Astrocyte (in vitro differentiated cells and primary cell): ENCODE measurements at places on chromosomes 13 and 19. TPM values are rescaled to one million over a fixed set of nuclear protein-coding genes. Genes with fewer than 3 reads are reported as not detected.

The SLC7A10 gene
- 0.43 and 0.61 TPM in 2 replicates for total RNA-seq

DNA sequence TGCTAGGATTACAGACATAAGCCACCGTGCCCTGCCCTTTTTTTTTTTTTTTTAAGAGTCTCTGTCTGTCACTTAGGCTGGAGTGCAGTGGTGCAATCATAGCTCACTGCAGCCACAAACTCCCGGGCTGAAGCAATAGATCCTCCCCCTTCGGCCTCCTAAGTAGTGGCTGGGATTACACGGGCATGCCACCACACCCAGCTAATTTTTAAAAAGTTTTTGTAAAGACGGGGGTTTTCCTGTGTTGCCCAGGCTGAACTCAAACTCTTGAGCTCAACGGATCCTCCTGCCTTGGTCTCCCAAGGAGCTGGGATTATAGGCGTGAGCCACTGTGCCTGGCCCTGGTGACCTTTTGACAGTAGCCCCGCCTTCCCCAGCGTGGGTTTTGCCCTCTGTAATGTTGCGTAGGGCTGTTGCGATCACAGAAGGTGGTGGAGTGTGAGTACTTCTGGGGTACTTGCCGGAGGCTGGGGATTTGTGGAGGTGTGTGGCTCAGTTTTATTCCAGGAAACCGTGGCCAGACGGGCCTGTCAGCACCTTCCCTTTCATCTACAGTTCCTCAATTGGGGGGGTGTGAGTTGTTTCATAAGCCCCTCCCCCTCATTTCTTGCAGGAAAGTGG lies 11.6 kb upstream of the RETN start:
- no peak for DNase-seq

- DNase-seq: no peak
Measured at GRCh38 chr19:7732045-7732444, at the start of gene CLEC4G. Gene CLEC4G (minus strand): TSS chr19:7732110. CDS start chr19:7732102, 8 bp downstream.

The ICAM4 gene
- 0.20 TPM in 1 of 2 replicates, not detected in the other for total RNA-seq

GRCh38 chr13:69296130-69296529 lies 811.5 kb upstream of the ATXN8OS start:
- DNase-seq: no peak

GRCh38 chr13:20847296-20847695 lies 55.2 kb downstream of the XPO4 start:
- no peak for DNase-seq

The LPAR6 gene
- 3.7 and 4.1 TPM in 2 replicates for total RNA-seq

GRCh38 chr19:2542341-2543069 lies 66.6 kb downstream of the GADD45B start:
- DNase-seq: peak; percentile 50

The CNN2 gene
- total RNA-seq: 781 and 819 TPM in 2 replicates

GRCh38 chr13:59236944-59237343 lies 926.8 kb downstream of the DIAPH3 start:
- no peak for DNase-seq

DNA sequence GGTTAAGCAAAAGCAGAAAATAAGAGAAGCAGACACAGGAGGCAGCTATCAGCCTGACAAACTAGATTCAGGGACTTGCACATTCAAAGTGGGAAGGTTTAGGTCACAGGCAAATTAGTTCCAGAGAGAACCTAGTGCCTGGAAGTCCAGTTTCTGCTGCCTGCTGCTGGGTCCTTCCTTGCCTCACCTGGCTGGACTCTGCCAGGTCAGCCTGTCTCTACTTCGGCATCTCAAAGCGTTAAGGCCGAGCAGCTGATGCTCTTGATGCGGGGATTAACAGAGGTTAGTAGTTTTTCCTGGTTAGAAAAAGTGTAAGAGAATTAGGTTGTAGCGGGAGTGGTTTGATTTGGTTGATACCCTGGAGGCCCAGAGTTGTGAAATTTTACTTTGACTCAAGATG lies 52.0 kb downstream of the KLF5 start:
- no peak for DNase-seq

- DNase-seq: no peak
Measured at GRCh38 chr19:11414544-11414943, 4.6 kb downstream of the RGL3 start.

The ZNF780A gene
- total RNA-seq: 17.3 and 18.7 TPM in 2 replicates

- no peak for DNase-seq
Measured at GRCh38 chr19:38910488-38910887, 1.5 kb downstream of the CCER2 start.

- DNase-seq: peak; percentile 60
Measured at GRCh38 chr13:102394158-102395053, 7.4 kb downstream of the FGF14 start.

- DNase-seq: peak; percentile 15
Measured at GRCh38 chr13:67844574-67844973, 614.4 kb upstream of the PCDH9 start.

GRCh38 chr19:47022541-47023447 lies 3.2 kb downstream of the NPAS1 start:
- no peak for DNase-seq

GRCh38 chr13:39025433-39025839 lies 12.5 kb downstream of the PROSER1 start:
- DNase-seq: no peak

DNA sequence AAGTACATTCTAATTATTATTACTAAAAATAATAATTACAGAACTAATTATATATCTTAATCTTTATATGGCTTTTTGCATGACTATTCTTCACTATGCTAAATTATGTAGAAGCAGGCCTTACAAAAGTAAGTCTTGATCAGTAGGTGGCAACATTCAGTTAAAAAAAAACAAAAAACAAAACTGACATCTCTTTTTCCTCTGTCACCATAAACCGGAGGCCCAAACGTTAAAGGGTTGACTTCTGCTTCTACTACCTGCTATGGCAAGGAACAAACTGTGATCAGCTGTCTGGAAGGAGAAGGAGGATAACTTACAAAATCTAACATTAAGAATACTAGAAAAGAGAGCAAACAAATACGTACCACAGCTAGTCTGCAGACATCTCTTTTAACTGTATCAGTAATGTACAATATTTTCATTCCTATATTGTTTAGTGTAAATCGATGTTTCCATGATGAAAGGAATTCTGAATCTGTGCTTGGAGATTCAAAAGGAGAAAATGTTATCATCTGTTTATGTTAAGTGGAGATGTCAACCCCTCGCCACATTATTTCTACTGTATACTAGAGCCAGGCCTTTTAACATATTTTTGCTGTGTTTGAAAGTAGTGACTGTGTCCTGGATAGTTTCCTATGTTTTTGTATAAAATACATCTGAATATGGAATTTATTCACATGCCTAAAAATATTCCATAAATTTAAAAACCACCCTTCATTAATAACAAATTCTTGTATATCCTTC lies 1525.4 kb downstream of the SLITRK1 start:
- DNase-seq: no peak

The SHD gene
- 0.62 and 0.79 TPM in 2 replicates for total RNA-seq

The IFNL1 gene
- total RNA-seq: 0.52 and 1.3 TPM in 2 replicates

GRCh38 chr13:69828527-69828926 lies 279.1 kb upstream of the ATXN8OS start:
- DNase-seq: no peak

DNA sequence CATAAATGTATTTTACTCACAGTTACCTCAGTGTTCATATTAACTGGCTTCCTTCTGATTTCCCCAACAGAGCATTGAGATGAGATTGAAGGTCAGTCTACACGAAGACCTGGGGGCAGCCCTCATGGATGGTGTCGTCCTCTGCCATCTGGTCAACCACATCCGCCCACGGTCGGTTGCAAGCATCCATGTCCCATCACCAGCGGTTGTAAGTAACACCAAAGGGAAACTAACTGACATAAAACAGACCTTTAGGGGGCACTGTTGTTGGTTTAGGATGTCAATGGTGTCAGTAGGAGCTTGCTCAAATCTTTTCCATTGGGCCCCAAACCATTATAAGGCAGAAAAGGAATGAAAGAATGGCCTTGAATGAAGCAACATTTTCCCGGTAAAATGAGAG lies 68.2 kb downstream of the ESD start:
- DNase-seq: no peak

DNA sequence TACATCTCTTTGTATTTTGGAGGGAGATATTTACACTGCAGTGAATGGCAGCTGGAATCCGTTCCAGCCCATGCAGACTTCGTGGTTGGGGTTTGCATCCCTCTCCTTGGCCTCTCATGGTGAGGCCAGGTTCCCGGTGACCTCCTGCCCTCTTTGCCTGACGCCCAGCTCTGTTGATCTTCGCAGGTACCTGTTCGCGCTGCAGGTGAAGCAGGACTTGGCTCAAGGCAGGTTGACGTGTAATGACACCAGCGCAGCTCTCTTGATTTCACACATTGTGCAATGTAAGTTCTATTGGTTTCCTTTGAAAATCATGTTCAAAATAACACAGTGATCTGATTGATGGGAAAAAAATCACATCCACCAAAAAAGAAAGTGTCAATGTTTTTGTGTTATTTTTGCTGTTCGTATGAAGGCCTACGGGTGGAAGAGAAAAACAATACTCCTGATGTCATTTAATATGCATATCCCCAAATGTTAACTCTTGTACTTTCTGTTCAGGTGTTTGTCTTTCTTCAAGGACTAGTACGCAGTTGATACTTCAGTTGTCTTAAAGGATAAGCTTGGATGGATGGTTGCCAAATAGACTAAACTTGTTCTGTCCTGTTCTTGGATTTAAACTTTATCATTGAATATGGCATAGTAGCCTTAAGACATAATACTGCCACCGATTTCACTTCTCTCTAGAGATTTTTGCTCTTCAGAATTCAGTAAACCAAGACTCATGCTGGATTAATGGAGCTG lies 199.1 kb downstream of the STK24 start:
- DNase-seq: no peak

DNA sequence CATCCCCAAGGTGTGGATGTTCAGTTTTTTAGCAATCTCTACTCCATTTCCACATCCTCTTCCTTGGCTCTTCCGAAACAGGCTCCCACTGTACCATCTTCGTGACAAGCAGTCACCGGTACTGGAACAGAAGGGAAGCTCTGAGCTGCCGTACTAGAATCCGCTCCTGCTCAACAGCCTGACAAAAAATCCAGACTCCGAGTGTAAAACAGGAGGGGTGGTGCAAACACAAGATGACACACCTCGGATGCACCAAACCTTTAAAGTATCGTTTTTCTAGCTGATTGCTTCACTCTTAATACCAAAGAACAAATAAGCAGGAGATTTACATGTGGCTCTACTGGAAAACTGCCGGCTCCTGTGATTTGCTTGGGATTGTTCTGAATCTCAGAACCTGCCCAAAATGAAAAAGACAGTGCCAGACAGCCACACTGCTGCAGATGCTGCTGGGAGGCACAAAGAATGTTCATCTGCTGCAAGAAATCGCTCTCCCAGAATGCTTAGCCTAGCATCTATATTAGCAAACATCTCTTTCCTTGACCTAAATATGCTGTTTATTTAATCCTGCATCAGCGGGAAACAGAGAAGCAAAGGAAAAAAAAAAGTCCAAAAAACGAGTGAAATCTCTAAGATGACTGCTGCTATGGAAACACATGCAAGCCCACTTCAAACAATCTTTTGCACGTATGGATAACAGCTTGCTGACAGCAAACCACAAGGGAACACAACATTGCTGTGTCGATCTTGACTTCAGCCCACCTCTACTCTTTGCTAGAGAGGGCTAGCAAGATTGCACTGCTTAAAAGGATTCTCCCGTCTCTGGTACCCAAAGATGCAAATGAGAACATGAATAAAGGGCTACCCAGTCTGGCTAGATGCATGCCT lies 38.0 kb upstream of the DOCK9 start:
- no peak for DNase-seq

DNA sequence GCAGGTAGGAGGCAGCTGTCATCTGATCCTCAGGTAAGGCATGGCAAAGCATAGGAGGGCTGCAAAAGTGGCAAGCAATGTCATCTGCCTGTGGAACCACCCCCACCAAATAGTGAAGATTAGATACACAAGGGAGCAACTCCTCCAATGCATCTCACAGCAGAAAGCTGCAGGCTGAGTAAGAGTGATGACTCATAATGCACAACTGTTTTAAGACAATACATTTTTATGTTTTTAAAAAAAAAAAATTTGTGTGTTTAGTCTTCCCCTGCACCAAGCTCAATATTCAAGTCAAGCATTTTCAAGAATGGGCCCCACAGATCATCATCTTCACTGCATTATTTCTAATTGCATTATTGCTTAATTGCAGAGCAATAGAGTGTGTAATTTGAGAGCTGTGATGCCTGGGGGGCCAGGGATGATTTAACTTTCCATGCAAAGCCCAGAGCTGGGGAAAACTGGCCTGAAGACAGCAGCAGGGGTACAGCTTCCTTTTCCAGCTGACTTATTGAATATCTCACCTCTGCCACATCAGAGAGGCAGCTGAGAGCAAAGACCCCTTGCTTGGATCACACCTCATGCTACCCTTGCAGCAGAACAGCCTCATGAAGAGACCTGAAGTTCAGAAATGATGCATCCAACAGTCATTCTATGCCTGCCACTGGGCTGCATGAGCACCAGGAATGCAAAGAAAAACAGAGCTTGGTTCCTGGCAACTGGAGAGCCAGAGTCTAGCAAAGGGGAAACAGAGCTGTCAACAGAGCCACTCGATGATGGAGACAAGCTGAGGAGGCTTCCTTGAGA lies 22.7 kb upstream of the POP4 start:
- no peak for DNase-seq

DNA sequence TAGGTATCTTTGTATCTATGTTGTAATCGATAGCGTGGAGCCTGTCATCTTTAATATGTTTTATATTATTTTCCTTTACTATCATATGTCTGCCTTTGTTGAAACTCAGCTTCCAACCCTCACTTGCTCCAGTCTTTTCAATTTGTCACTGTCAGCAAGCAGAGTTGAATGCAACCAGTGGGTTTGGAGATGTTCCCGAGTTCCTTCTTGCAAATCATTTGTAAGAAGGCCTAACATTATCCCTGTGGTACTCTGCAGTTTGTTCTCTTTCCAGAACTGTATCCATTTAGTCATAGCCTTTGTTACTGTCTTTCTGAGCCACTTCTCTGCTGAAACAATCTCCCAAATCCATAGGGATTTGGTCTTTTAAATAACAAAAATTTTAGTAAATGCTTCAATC lies 41.8 kb downstream of the RNASEH2B start:
- DNase-seq: peak; percentile 90

The GAS6 gene
- 252 and 287 TPM in 2 replicates for total RNA-seq

- no peak for DNase-seq
Measured at GRCh38 chr13:70666883-70667556, 558.8 kb upstream of the KLHL1 start.

- no peak for DNase-seq
Measured at GRCh38 chr19:7418596-7418995, 69.9 kb downstream of the ARHGEF18 start.

GRCh38 chr13:45055198-45055901 lies 65.0 kb upstream of the GTF2F2 start:
- DNase-seq: peak; percentile 96

- DNase-seq: no peak
Measured at GRCh38 chr19:6272411-6272791, 7.4 kb downstream of the MLLT1 start.

- DNase-seq: no peak
Measured at GRCh38 chr13:96960379-96960778, 33.9 kb downstream of the OXGR1 start.

DNA sequence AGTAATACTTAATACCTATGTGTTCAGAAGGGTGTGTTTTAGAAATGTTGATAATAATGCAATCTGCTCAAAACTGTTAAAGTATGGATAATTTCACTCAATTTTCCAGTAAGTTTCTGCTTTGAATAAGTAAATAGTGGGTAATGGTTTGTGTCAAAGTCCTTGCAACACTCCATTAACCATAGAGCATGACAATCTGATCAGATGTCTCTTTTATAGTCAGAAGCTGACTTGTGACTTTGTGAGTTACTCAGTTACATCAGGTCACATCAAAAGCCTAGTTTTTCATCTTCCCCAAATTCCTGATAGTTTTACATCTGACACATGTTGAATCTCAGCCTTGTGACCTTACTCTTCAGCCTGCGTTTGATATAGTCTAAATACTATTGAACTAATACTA lies 338.0 kb downstream of the EFNB2 start:
- DNase-seq: no peak

The RASAL3 gene
- 0.14 TPM in 1 of 2 replicates, not detected in the other for total RNA-seq
